Posterior vena cava (tissue), 2 donors: ENCODE measurements at places on chromosomes 5 and 9. TPM values are rescaled to one million over a fixed set of nuclear protein-coding genes. Genes with fewer than 3 reads are reported as not detected.
A peak's percentile ranks its signal among the peaks of the same experiment; 100 is the strongest.

GRCh38 chr5:173451031-173451430, 122.8 kb upstream of the STC2 start:
- no peak for DNase-seq

GRCh38 chr9:87850391-87850790, 32.3 kb upstream of the SPATA31E1 start:
- no peak for DNase-seq

DNA sequence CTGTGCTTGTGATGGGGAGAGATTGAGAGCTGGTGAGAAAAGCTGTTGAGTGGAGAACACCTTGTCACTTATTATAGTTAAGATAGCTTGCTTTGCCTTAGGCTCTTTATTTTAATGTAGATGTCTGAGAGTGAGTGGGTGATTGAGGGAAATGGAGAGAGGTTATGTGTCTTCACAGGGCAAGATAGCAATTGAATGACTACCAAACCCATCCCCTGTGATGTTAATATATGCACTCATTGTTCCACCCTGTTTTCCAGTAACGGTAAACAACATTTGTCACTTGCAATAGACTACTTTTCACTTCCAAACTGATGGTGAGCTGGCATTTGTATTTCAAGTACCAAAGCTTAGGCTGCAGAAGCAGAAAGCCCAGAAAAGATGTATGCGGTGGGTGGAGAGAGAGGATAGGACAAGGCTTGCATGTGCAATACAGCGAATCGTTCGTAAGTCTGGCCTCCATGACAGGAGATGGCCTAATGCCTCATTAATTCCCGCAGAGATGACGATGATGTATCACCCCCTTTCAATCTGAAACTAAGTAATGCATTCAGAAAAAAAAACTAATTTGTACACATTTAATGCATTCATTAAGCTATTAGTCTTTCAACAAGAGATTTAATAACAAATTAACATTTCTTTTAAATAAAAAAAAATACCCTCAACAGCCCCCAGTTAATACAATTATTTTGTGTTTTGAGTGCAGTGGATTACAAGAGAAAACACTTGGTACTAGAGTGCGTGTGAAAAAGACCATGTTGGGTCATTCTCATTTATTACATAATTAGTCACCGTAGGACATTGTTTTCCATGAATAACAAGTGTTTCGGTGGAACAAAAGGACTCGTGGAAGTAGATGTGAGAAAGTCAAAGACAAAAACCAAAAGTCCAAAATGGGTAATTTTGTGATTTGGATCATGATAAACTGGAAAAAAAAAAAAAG, 699.0 kb downstream of the BRINP1 start:
- DNase-seq = no peak

Gene LMBRD2
- 14.9 TPM for total RNA-seq

DNA sequence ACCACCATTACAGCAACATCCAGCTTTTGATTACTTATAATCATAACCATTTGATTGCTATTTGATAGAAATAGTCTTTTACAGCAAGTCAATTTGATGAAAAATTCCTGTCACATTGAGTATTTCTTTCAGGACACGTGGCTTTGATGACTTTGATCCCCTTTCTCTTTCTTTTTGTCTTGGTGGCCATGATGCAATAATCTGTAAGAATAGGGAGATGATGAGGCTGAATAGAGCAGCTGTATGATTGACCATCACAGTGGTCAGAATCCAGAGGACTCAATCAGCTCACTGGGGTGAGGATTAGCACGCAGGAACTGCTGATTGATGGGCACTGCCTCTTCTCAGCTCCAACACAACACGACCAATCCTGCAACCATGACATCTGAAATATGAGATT, 262.7 kb downstream of the PARP8 start:
- no peak for DNase-seq

GRCh38 chr9:91042541-91042940, 240.9 kb downstream of the SYK start:
- DNase-seq = no peak

GRCh38 chr5:132210944-132211343, 16.7 kb downstream of the P4HA2 start:
- peak; percentile 16 for DNase-seq

Gene GOLM1
- total RNA-seq = 19.6 TPM

Gene PCDH12
- total RNA-seq = 9.3 TPM

Gene ITGA1
- total RNA-seq = 213 TPM
